Lung (tissue), 17 donors: ENCODE measurements at places on chromosomes 12 and 14. TPM values are rescaled to one million over a fixed set of nuclear protein-coding genes. Genes with fewer than 3 reads are reported as not detected.

- peak; percentile 70 for DNase-seq
Measured at GRCh38 chr12:9587987-9588600, 19.6 kb downstream of the KLRB1 start.

DNA sequence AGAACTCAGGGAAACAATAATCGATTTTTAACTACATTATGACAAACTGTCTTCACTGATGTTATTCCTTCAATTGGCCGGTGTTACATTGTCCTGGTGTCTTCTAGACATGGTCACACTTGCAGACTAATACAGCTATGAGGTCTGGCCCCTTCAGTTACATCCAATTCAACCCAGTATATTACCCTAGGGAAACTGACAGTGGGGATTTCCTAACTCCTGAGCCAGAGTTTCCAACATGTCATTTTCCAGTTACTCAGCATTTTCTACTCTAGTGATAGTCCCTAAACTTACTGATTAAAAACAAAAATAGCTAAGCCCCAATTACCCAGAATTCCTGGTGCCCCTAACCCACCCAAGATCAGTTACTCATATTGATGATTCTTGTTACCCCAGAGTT, 21.1 kb downstream of the IFNG start:
- no peak for DNase-seq

Gene SIRT4
- total RNA-seq: 5.9 TPM

Gene DPPA3
- total RNA-seq: not detected

Gene TPH2
- not detected for total RNA-seq

DNA sequence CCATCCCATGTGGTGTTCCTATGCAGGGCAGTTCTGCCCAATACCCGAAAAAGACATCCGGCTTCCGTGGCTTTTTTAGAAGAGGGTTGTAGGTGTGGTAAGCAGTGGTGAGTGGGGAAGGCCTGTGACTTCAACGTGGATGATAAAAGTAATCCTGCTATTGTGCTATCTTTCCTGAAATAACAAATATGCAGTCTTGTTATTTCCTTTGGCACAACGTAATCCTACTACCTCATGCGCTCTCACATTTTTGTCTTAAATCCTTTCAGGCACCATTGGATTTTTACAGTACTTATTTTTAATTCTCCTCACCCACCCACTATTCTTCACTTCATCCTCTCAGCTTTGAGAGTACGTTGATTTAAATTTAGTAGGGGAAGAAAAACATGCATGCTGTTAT, 96.8 kb downstream of the IPO8 start:
- DNase-seq: no peak

- no peak for DNase-seq
Measured at GRCh38 chr14:64149921-64150320, 144.2 kb downstream of the ESR2 start.
